ENCODE measurements at places on chromosomes 4 and X.
A peak's percentile ranks its signal among the peaks of the same experiment; 100 is the strongest.

- DNase-seq: no peak
Measured at GRCh38 chr4:106979476-106979875, 56.6 kb downstream of the DKK2 start.

GRCh38 chr4:30402276-30402675 is 317.9 kb upstream of the PCDH7 start:
- DNase-seq: no peak

DNA sequence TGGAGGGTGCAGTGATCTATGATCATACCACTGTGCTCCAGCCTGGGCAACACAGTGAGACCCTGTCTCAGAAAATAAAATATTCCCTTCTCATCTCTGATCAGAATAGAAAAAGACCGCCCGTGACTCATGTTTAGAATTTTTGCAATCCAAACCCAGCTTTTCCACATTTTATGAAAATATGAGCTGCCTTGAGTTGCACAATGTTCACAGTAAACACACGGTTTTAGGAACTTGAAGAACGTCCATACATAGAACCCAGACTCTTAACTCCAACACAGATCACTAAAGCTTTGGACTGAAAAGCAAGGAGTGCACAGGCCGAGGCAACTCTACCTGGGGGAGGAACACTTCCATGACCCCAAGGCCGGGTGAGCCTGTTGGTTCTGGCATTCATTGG is 305.0 kb downstream of the TENM3 start:
- DNase-seq: no peak

DNA sequence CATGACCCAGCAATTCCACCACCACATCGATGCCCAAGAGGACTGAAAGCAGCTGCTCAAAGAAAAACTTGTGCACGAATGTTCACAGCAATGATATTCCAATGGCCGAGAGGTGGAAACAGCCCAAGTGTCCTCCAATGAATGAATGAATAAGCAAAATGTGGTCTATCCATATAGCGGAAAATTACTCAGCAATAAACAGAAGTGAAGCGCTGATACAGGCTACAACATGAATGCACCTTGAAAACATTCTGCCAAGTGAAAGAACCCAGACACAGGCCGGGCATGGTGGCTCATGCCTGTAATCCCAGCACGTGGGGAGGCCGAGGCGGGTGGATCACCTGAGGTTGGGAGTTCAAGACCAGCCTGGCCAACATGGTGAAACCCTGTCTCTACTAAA is 5.2 kb upstream of the SLC2A9 start:
- no peak for DNase-seq

DNA sequence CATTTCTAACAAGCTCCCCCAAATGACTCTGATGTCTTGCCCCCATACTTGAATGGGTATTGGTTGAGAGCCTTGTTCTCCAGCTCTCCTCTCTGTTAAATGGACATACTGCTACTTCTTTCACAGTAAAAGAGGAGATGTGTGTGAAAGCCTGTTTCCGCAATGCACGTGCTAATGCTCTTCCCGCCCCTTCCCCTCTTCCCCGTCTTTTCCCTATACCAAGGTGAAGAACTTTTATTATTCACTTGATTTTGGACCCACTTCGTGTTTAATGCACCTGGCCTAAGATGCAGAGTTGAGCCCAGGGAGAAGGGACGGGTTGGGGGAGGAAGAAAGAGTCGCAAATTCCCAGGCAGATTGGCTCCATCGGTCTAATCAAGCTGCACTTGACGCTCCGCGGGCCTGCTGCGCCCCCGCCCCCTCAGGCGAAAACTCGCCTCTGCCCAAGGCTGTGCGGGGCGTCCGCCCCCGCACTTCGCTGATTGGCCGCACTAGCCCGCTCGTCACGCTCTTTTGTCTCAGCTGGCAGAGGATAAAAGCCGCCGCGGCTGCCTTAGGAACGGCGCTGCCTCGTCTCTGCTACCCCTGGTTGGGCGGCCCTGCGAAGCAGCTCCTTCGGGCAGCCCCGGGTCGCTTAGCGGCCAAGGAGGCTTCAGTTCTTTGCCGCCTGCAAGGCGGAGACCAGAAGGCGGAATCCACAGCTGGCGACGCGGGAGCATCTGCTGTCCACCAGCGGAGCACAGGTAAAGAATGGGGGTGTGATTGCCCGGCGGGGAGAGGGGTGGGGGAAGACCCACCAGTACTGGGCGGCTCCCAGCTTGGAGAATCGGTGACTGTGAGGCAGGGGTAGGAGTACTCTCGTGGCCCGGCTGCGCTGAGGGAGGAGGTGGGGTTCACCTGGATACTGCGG is at the start of gene ZCCHC12:
Gene ZCCHC12 (plus strand): TSS at position 562 of the 910 bp plus-strand sequence. CDS start 1,421 bp downstream, outside the sequence.
- no peak for DNase-seq

GRCh38 chr4:110268790-110269189 is 70.4 kb upstream of the ELOVL6 start:
- no peak for DNase-seq

GRCh38 chr4:176002007-176002613 is 63.5 kb upstream of the WDR17 start:
- DNase-seq: peak; percentile 58

DNA sequence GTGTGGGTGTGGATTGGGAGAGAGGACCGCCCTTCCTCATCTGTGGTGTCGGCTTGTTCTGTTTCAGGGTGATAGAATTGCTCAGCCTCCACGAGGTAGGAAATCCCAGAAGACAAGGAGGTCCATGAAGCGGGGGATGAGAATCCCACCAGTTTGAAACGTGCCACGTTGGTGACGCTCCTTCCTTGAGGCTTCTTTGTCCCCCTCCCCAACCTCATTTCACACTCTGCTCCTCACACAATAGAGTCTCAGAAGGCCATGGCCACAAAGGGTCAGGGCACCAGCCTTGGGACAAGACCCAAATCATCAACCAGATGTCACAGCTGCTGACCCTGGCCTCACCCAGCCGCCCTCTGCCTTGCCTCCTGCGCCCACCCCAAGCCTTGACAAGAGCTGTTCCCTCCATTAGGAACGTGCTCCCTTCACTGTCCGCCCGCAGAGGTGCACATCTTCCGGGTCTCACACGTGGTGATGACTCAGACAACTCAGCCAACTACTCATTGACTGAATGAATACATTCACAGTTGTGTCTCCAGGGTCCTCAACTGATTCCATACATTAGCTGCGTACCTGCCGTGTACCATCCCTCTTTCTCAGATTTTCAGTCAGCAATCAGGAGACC is 18.3 kb downstream of the BLOC1S4 start:
- DNase-seq: no peak

GRCh38 chrX:23478056-23478455 is 143.4 kb downstream of the PTCHD1 start:
- DNase-seq: no peak

DNA sequence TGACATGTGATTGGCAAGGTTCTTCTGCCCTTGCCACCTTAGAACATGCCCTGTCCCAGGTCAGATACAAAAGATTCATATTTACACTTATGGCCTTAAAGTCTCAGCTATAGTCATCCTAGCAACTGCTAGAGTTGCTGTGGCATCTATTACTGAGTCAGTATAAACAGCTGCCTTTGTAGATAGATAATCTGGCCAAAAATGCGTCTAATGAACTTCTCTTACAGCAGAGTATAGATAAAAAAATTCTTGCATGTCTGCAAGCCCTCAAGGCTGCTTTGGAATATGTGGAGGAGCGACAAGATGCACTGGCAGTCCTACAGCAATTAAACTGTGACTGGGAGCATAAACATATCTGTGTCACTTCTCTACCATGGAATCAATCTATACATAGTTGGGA is 1209.7 kb upstream of the PABPC4L start:
- DNase-seq: no peak

DNA sequence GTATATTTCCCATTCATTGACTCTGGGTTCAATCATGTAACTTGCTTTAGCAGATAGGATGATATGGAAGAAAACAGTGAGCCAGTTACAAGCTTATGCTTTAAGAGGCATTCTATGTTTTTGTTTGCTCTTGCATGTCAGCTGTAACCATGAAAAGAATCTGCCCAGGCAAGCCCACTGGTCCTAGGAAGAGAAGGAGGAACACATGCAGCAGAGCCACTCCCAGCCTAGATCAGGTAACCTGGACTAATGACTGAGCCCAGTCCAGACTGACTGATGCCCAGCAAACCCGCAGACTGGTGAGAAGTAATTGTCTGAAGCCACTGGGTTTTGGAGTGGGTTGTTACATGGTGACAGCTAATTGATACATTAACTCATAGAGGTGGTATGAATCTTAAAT is 167.9 kb downstream of the COL4A6 start:
- DNase-seq: peak; percentile 1

DNA sequence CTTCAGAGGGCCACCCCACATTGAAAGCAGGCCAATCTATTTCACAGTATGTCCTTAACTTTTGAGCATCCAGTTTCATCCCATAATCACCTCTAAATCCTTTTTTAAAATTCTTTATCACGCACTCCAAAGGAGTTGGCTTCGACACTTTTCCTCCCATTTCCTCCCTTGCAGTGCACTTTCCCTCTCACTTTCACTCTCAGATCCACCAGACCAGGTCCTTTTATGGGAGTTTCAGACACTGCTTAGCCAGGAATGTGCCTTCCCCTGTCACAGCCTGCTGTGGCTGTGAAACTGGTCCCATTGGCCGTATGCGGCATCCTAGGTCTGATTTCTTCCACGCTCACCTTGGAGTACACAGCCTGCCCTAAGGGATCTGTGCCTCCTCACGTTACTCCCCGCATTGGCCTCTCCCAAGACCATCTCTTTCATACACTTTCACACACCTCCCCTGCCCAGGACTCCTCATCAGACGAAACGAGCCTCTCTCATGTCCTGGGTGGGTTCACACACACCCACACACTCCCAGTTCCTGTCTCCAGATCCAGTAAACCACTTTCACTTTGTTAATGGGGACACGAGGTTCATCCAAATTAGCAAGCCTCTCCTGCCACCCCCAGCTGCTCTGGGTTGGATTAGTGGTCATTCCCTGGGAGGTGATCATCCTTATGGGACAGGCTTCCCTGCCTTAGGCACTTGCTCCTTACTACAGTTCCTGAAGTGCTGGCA is 10.0 kb upstream of the RHOXF2B start:
- DNase-seq: no peak

DNA sequence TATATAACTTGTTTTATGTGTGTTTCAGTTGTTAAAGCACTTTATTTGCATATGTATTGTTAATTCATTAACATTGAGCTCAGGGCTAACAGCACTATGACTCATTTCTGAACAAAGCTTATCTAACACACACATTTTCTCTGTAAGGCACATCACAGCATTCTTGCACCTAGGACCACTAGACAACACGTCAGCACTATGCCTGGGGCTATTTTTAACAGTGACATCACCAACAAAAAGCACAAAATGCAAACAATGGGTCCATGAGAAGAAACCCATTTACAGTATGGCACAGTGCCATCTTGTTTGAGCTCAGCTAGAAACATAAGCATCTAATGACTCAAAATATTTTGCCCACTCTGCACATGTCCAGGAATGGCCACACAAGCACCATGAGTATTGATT is 124.4 kb downstream of the RELL1 start:
- peak; percentile 55 for DNase-seq

DNA sequence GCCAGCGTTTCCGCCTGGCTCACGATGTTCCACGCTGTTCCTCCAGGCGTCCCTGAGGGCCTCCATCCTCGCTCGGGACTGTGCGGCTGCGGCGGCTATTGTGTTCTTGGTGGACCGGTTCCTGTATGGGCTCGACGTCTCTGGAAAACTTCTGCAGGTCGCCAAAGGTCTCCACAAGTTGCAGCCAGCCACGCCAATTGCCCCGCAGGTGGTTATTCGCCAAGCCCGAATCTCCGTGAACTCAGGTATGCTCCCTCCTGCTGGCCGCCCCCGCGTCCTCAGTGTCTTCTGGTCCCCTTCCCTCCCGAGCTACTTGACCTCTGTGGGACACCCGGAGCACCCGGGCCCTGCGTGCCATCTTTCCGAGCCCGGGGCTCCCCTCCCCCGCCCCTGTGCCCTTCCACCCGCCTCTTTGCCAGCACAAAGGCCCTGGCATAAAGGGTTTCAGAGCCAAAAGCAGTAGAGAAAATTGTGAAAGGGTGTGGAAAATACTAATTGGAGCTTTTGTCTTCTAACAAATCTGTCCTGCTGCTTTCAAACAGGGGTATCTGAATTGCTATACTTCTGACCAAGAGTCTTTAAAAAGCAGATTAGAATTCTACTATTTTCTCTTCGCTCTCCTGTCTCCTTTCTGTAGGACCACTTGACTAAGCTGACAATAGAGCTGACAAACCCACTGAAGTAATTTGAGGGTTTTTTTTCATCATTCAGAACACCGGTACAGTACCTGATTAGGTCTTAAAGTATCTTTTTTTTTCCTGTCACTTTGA is 104.0 kb downstream of the NEUROG2 start:
- no peak for DNase-seq

DNA sequence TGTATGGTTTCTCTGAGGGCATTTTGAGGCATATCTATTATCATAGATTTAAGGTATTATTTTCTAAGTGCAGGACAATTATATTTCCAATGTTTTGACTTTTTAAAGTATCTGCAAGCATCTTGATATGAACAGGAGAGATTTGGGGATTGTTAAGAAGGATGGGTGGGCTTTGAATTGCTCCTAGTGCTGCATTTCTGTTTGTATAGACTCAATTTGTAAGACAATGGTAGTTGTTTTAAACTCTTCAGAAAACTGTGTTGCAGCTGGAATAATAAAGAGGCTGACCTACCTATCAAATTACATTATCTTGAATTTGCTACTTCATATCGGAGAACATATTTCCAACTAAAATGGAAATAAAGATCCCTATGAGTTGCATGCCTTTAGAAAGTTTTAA is 570.3 kb downstream of the ADGRL3 start:
- no peak for DNase-seq

DNA sequence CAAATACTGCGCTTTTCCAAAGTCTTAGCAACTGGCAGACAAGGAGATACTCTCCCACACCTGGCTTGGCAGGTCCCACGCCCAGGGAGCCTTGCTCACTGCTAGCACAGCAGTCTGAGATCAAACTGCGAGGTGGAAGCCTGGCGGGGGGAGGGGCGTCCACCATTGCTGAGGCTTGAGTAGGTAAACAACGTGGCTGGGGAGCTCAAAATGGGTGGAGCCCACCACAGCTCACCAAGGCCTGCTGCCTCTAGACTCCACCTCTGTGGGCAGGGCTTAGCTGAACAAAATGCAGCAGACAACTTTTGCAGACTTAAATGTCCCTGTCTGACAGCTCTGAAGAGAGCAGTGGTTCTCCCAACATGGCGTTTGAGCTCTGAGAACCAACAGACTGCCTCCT is 23.0 kb upstream of the NFKB1 start:
- no peak for DNase-seq

- no peak for DNase-seq
Measured at GRCh38 chrX:8433109-8434062, 31.2 kb upstream of the VCX3B start.

DNA sequence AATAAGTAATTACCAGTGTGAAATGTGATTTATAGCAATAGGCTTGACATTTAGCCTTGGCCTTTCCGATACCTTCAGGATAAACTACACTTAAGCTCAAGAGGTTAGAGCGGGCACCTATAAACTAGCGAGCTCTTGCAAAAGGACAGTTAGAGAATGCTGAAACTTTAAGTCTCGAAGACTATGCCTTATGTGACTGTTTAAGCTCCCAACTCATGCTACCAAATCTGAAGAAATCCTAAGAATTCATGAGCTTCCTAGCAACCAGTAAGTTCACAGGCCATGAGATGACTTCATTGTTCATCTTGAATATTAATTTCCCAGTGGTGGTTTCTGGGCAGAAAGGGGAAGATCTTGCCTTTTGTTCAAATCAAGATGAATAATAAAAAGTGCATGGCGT is 4.7 kb downstream of the STOX2 start:
- no peak for DNase-seq
